ENCODE measurements at places on chromosomes 4 and X.

- DNase-seq: no peak
These were observed 47.5 kb downstream of the MAGEA1 start for GRCh38 chrX:153226344-153227185.

GRCh38 chrX:134599184-134599914, 58.9 kb downstream of the PLAC1 start:
- no peak for DNase-seq

GRCh38 chrX:21943460-21944135, 3.1 kb downstream of the SMS start:
- no peak for DNase-seq

GRCh38 chr4:94577136-94577535, 125.4 kb downstream of the PDLIM5 start:
- DNase-seq: peak; percentile 34

DNA sequence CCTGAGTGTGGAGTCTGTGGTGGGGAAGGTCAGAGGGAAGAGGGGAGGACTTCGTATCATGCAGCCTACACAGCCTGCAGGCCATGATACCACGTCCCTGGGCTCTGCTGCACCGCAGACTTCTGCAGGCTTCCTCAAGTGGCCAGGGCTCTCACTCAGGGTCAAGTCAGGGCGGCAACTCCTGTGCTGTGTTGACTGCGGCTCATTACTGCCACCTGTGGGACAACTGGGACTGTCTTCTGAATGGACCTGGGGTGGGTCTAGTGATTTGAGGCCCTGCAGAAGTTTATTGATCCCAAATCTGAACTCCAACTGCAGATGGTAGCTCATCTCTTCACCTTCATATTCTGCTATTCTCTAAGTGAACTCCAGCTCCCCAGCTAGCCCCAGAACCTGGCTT, 167.1 kb downstream of the NSUN7 start:
- peak; percentile 47 for DNase-seq

DNA sequence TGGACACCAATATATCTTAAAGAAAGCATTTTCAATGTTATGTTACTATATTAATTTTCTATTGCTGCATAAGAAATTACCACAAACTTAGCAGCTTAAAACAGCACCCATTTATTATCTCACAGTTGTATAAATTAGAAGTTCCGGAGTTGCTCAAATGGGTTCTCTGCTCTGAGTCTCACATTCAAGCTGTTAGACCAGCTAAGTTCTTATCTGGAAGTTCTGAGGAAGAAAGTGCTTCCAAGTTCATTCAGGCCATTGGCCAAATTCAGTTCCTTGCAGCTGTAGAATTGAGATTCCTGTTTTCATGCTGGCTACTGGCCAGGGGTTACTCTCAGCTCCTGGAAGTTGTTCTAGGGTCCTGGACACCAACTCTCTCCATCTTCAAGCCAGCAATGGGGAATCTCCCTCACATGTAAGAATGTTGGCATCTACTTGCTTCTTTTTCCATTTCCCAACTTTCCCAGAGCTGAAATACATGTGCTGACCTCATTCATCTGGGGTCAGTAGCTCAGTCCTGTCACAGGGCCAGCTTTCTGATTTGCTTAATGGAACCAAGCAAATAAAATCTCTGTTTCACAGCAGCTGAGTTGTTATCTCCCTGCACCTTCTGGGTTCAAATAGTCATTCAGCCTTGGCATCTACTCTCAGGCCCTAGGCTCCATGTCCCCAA, 99.6 kb upstream of the INTU start:
- no peak for DNase-seq

DNA sequence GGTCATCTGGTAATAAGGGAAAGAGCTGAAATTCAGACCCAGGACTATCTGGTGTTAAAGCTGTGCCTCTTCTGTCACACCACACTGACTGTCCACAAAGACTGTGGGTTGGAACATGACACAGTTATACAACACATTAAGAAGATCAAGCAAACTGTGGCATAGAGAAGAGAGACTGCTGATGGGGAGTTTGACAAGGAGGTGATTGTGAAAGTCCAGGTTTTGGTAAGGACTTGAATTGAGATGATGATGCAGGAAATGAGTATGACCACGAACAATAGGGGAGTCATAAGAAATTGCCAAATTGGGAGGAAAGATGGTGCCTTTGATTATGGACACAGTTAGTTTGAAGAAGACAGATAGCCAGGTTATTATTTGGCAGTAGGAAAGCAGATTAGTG, 163.4 kb downstream of the PDGFRA start:
- DNase-seq: no peak

DNA sequence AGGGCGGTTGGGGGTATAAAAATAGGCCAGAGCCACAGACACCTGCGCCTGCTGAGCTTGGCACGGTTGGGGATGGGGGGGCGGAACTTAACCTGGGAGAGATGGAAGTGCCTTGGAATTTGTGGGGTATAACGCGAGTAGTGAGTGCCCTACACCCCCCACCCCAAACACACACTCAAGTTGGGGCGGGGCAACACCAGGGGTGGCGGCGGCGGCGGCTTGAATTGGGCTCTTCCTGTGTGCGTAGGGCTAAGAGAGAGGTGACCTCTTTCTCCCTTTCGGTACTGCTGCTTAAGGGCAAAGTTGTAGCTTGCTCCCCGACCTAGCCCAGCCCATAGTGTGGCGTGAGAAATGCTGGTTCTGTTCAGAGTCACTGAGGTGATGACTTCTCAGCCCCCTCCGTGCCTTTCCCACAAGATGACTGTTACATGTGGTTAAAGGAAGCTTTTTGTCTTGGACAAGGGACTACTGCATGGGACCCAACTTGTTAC, 839 bp downstream of the STK26 start:
- peak; percentile 26 for DNase-seq

DNA sequence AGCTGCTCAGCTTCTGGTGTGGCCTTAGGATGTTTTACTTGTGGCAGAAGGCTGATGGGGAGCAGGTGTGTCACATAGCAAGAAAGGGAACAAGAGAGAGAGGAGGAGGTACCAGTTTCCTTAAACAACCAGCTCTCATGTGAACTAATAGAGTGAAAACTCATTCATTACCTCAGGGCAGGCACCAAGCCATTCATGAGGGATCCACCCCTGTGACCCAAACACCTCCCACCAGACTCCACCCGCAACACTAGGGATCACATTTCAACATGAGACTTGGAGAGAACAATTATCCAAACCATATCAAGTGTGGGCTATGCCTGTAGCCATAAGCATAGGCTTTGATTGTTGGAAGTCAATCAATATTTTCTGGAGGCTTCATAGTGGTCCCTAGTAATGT, 56.0 kb downstream of the GSX2 start:
- no peak for DNase-seq

- DNase-seq: no peak
These were observed 14.2 kb downstream of the ART3 start for GRCh38 chr4:76088719-76089118.

GRCh38 chr4:138728566-138728965, 287.0 kb upstream of the NOCT start:
- no peak for DNase-seq

DNA sequence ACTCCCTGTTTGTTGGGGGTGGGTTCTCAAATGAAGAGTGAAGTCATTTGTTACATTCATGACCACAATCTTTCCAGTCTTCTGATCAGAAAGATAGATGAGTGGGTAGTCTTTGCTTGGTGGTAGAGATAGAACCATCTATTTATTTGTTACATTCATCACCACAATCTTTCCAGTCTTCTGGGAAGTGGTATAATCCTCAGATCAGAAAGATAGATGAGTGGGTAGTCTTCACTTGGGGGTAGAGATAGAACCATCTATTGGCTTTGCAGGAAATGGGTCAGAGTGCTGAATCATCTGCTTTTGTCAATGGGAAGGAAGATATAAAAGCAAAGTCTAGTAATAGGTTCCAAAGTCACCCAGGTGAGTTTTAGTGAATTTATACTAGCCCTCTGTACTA, 64.2 kb upstream of the EPGN start:
- no peak for DNase-seq

GRCh38 chr4:23818097-23818885, 71.6 kb downstream of the PPARGC1A start:
- DNase-seq: no peak

- no peak for DNase-seq
These were observed 49.8 kb downstream of the TBCK start for GRCh38 chr4:106266201-106266600.

DNA sequence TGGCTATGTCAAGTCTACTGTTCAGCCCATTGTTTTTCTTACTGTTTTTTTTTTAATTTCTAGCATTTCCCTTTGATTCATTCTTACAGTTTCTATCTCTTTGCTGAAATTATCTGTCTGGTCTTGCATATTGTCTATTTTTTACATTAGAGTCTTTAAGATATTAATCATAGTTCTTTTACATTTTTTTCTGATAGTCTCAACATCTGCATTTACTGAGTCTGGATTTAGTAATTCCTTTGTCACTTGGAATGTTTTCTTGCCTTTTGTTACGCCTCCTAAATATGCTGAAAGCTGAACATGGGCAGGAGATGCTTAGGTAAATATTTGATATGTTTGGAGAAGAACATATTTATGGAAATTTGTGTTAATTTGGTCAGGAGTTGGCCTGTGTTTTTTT, 10.4 kb downstream of the JADE3 start:
- DNase-seq: no peak

- no peak for DNase-seq
These were observed 15.9 kb downstream of the HMGB2 start for GRCh38 chr4:173318240-173318639.

DNA sequence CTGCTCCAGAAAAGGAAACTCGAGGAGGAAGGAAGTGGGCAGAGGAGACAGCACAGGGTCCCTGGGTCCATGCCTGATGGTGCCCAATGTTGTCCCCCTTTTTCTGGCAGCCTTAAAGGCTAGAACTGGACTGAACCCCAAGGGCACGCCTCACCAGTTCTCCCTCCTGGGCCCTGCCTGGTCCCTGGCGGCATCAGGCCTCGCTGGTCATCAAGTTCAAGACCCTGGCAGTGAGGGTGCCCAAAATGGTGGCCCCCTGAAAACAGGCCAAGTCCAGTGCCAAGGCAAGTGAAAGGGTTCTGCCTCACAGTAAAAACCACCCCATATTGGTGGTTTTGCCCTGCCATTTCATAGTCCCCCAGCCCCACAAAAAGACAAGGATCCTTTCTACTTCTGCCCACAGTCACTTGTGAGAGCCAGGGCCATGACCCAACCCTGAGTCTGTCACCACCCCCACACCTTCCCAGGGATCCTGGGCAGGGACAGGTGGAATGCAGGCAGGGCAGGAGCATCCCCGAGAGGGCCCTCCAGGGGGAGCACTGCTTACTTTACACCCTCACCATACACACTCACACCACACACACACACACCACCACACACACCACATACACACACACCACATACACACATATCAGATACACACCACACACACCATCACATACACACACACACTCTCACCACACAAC, 107.6 kb downstream of the DCTD start:
- no peak for DNase-seq

- DNase-seq: no peak
These were observed 25.9 kb upstream of the FGFR3 start for GRCh38 chr4:1767061-1767769.

DNA sequence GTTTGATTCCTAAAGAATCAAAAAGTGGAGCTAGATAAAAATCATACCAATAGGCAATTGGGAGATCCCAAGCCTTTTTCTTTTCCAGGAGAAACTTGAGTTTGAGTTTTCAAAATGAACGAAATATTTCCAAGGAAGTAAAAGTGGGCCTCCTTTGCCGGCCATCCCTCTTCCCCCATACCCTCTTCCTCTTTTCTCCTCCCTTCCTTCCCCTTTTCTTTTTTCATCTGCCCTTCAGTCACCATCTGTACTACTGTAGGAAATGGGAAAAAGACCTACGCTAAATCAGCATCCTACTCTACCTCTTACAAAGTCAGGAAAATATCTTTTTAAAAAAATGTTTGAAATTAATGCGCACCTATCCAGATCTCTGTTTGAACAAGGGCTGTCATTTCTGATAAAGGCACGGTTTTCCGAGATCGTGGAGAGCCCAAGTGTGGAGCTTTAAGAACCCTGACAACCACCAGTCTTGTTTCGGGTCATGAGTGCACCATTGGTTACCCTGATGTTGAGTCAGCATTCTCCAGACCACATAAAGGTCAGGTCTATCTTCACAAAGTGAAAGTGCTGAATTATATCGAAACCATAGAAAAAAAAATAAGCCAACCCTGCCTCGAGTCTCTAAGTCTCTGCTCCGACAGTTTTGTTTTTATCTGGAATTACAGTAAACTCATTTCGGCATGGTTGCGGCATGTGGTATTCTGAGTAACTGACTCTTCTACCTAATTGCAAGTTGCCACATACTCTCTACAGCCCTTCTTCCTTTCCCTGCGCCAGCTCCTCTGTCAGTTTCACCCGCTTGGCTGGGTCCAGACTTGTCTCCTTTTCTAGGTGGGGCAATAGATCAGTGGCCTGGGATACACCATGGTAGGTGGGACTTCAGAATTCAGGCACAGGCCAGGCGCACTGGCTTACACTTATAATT, 140.2 kb upstream of the KLF3 start:
- DNase-seq: no peak

- no peak for DNase-seq
These were observed 136.6 kb downstream of the STAG2 start for GRCh38 chrX:124098089-124098488.

DNA sequence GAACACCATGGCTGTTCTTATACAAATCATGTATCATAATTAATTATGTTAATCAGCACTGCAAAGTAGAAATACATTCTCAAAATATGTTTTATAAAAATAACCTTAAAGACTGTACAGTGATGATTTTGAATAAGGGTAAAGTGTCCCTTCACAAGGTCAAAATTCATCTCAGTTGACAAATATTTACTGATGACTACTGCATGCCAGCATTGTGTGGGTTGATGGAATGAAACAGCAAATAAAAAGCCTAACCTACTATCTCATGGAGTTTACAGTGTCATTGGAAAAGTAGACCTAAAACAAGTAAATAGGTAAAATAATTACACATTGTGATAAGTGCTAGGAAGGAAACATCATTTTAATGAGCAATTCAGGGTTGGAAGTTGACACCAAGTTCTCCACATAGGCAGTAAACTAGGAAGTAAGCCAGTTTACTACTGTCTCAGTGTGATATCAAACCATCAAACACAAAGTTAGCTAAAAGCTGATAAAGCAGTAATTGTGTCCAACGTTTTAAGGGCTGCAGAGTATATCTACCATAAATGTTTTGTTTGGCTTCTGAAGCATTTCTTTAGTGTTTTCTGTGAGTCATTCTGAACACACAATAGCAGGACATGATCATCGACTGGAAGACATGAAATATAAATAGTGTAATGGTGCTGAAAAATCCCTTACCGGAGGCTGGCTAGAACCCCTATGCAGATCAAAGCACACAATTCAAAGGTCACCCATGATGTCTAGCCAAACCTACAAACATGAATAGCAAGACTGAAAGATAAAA, 221.8 kb downstream of the DACH2 start:
- no peak for DNase-seq

- DNase-seq: peak; percentile 54
These were observed 4.1 kb upstream of the USP11 start for GRCh38 chrX:47228550-47229270.
